ENCODE measurements at places on chromosomes 11 and 22.

- DNase-seq: no peak
These were observed 24.0 kb downstream of the TCP11L1 start for GRCh38 chr11:33063326-33063881.

- DNase-seq: no peak
These were observed 8.0 kb upstream of the TOLLIP start for GRCh38 chr11:1317432-1317831.

DNA sequence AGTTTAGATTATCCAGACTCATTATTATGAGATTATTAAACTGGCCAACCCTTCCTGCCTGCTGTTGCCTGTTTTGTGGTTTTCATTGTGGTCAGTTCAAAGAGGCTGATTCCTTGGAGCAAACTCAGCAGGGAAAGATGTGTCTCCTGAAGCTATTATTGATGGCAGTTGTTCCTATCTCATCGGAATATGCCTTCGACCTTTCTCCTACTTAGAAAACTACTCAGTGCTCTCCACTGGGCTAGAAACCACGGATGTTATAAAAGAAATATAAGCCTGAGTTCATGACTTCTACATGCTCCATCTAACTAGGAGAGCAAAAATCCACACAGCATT lies 80.2 kb upstream of the NAV2 start:
- DNase-seq: no peak

- DNase-seq: no peak
These were observed 71.7 kb upstream of the EIF3M start for GRCh38 chr11:32511926-32512325.

DNA sequence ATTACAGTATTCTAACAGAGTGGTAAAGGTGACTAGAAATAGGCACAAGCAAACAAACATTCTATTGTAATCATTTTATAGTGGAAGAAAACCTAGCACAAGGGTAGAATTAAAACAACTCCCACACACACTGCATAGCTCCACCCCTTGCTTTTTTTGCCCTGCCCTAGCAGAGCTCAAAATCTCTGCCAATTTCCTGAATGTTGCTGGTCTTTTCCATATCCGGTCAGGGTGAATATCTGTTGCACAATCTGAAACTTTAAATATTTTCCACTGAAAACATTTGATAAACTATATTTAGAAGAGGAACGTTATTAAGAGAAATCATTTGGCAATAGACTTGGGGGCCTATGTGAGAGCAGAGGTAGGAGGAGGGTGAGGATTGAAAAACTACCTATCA lies 2.7 kb downstream of the SPA17 start:
- no peak for DNase-seq

DNA sequence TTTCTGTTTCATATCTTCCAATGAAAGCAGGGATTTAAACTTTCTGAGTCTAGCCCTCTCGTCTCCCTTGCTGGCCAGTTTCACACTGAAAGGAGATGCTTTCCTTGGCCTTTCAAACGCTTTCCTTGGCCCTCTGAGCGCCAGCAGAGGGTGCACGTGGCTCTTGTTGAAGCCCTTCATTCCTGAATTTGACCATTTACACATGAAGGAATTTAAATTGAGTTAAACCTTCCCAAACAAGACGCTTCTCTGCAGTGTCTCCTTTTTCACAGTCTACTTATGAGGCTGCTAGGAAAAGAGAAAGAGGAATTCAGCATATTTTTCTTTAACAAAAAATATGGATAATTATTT lies 21.6 kb downstream of the NNMT start:
- no peak for DNase-seq

DNA sequence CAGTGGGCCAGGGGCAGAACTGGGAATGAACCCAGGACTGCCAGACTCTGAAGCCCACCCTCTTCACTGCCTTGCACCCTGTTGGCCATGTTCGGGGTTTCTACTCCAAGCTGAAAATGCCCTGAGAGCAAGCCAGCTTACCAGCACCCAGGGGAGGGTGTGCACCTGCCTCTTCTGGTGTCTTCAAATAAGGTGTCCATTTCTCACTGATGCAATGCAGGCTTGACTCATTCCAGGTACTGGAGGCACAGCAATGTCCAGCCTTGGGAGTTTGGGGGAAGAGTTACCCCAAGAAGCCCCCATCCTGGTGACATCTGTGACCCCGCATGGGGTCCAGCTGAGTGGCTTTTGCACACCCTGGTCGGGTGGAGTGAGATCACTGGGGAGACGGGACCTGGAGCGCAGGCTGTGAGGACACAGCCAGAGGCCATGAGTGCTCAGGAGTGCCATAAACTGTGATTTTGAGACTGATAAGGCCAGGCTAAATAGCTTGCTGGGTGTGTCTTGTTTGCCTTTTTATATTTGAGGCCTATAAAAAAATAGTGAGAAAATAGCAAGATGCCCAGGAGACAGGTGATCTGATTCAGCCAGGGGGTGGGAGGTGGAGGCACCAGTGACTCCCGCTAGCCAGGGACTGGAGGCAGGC lies 4.6 kb upstream of the CERK start:
- DNase-seq: no peak

- DNase-seq: no peak
These were observed 314.1 kb downstream of the CTTN start for GRCh38 chr11:70712471-70712870.

GRCh38 chr11:112087212-112087611 lies 539 bp downstream of the SDHD start:
- no peak for DNase-seq

DNA sequence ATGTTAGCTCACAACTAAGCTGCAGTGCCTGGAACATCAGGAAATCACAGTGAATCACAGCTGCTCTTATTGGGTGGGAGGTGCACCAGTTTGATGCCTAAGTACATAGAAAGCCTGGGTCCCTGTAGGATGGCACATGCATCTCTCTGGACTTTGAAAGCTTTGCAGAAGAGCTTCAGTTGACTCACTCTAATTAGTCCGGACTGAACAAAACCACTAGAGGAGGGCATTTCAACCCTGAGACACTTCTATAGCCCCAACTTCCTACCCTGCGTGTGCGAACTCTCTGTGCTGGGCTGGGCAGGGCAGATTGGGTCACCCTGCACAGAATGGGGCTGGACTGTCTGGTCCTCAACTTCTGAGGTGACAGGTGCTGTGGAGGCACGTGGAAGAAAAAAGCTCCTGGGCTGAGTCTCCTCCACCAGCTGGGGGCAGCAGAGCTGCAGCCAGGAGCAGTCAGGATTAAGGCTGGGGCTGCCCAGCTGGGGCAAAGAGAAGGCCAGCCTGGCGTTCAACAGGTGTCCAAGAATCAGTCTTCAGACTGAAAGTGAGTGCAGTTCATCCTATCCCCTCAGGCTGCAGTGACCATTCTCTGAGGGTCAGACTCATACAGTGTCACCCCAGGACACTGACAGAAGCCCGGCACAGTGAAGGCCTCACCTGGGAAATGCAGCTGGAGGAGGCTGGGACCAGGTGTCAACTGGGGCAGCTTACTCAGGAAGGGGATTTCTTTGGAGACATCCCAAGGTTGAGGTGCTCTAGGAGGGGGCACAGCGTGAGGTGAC lies 22.1 kb downstream of the GGTLC2 start:
- no peak for DNase-seq

- DNase-seq: no peak
These were observed 10.0 kb upstream of the CCDC83 start for GRCh38 chr11:85845124-85845631.

GRCh38 chr11:17736930-17737817 lies 2.6 kb downstream of the KCNC1 start:
- DNase-seq: no peak

- DNase-seq: no peak
These were observed 65.0 kb downstream of the LRP5 start for GRCh38 chr11:68377389-68377795.

GRCh38 chr11:75537740-75538139 lies 12.0 kb upstream of the GDPD5 start:
- DNase-seq: no peak

DNA sequence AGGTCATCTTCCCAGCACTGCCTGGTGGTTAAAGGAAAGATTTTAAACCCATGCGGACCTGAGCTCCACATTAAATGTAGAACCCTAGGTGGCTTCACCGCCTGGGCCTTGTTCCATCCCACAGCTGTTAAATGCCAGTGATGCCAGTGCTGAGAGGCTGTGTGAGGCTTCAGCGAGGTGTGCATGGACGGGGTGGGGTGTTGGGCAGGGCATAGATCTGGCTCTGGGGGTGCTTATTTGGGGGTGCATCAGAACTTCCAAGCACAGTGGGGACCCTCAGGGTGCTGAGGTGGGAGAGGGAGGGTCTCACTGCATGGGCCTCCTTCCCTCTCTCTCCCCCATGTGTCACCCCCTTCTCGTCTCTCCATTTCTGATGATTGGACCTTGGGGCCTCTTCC lies 90.1 kb upstream of the B3GAT1 start:
- no peak for DNase-seq

- DNase-seq: no peak
These were observed 5.9 kb upstream of the GRAMD4 start for GRCh38 chr22:46614025-46614931.

- no peak for DNase-seq
These were observed 52.6 kb upstream of the CD82 start for GRCh38 chr11:44512818-44513217.

DNA sequence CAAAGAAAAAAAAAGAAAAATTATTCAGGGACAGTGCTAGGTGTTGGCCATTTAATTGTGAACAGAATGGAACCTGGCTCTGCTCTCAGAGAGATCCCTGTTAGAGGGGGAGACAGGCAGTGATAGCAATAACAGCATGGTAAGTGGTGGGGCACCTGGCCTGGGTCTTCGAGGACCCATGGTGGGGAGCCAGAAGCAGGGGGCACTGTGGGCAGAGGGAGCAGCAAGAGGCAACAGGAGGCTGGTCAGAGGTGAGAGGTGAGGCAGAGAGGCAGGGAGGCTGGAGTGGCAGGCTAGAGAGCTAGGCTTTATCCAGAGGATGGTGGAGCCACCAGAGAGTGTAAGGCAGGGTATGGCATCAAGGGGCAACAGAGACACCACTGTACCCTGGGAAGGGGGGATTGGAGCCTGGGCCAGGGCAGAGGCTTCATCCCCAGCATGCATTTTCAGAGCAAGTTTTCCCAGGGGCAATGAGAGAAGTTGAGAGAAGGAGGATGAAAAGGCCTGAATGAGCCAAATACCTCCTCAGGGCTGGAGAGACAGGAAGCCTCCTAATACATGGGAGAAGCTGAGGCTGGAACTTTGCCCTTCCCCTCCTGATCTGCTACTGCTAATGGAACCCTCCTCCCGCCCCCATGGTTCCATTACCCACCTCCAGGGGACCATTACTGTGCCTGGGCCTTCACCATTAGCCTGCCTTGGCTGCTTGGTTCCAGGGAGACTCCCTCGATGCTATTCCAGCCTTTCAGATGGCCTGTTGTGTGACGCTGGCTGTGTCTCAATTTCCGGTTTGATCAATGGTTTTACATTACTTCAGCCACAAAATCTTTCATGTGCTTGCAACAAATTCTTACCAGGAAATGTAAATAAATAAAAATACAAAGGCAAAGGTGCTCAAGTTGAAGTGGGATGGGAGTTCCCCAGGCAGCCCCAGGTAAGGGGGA lies 2.6 kb upstream of the P2RY2 start:
- no peak for DNase-seq

- DNase-seq: no peak
These were observed 101.1 kb upstream of the PITPNB start for GRCh38 chr22:28019881-28020861.
